Globus pallidus (tissue), 1 donor: ENCODE measurements at places on chromosomes 1 and 21.
A peak's percentile ranks its signal among the peaks of the same experiment; 100 is the strongest.

- DNase-seq, result no peak
Measured at GRCh38 chr1:40722622-40723021, 31.1 kb downstream of the NFYC start.

DNA sequence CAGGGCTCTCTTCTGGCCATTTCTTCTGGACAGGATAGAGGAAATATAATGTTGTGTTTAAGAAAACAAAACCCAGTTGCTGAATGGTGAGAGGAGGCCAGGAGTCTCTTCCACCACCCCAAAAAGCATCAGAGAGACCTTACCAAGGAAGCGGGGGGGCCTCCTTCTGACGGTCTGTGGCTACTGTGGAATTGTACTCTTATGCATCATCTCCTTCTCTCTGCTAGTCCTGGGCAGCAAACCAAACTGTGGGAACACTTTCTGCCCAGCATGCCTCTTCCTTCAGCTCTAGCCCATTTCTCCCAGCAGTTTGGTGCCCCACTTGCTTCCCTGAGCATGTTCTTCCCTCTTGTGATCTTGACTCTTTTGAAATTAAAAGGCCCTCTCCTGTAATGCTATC is 157.7 kb downstream of the HHIPL2 start:
- DNase-seq, result no peak

DNA sequence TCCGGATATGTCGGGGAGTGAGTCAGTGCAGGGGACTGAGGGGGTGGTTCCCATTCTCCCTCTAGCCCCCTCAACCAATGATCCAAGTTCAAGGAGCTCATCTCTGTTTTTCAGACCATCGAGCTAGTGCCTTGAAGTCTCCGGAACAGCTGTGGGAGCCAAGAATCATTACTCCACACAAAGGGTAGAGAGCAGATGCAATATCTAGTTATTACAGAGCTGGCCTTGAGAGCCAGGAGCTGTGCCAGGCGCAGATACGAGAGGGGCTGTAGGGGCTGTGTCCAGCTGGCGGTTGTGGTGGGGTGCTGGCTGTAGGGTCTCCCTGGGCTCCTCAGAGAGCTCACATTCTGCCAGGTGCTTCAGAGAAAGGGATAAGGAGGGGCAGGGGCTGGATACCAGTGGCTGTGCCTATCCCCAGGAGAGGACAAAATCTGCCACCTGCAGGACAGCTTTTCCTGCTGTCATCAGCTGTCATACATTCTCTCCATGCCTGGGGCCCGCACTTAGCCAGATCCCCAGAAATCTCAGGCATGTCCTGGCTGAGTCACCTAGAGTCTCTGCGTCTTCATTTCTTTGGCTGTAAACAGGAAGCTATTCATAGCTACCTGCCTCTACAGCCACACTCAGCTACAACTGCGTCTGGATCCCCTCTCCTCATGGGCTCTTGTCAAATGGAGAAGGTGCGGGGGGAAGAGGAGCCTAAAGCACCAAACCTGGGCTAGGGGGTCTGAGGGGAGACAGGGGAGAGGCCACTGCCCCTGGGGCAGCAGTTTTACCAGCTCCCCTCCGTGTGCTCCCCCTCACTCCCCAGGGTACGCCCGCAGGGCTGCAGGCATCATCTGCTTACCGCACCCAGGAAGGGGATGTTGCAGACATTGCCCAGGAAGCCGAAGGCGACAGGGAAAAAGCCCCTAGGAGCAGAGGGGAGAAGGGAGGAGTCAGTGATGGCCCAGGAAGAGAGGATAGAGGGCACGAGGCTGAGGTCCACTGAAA is 2.4 kb upstream of the KISS1 start:
- no peak for DNase-seq

- DNase-seq, result no peak
Measured at GRCh38 chr1:30340934-30341333, 382.5 kb downstream of the MATN1 start.

- no peak for DNase-seq
Measured at GRCh38 chr1:1628754-1629429, 3.1 kb upstream of the MMP23B start.

DNA sequence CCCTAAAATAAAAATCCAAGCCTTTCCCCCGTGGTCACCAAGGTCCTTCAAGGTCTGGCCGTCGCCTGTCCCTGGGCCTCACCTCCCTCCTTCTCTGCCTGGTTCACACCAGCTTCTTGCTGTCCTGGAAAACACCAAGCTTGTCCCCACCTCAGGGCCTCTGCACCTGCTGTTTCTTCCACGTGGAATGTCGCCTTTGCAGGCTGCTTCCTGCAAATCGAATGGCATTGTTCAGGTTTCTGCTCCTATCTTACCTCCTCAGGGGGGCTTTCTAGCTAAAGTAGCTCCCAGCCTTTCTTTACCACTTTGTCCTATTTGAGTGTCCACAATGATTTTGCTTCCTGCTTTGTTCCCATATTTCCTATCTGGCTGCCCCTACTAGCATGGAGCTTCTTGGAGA is 3.3 kb upstream of the CASZ1 start:
- DNase-seq, result no peak

DNA sequence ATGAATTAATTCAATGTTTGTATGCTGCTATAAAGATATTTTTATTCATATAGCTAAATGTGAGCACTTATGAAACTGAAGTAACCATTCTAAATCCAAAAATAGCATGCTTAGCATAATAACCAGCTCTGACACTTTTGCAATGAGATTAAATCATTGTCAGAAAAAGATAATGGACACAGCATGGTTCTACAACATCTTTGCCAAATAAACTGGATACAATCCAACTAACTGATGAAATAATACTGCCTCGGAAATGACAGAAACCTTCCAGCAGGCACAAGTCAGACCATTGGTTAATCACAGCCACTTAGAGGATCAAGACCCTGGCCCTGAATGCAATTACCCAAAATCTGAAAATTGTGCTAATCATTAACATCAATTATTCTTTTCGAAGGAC is 592.7 kb upstream of the ADGRL4 start:
- DNase-seq, result no peak

- DNase-seq, result no peak
Measured at GRCh38 chr21:36064085-36064460, 3.7 kb upstream of the SETD4 start.

GRCh38 chr1:107541412-107541811 is 400.6 kb downstream of the NTNG1 start:
- no peak for DNase-seq

DNA sequence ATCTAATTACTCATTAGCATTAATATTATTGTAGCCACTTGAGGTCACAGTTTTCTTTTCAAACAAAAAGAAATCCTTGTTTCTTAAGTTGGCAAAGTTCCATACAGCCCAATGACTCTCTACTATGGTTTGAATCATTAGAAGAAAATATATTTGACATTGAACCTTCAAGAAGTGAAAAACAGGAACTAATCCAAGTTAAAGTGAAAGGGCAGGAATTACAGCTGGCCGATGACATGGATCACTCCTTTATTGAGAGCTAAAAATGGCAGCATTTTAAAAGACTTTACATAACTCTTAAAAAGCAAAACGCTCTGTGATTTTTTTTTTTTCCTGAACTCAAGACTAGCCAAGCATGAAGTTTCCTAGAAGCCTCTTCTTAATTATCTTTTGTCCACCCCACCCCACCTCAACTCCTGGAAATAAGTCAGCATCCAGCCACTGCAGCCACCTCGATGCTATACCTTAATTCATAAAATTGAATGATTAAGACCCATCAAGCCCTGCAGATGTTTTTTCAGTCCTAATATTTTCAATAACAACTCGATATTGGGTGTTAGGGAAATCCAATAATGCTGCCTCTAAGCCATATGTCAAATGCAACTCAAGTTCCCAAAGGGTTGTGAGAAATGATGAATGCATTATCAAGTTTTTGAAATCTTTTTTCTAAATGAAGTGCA is 323.1 kb downstream of the HHIPL2 start:
- DNase-seq, result no peak

DNA sequence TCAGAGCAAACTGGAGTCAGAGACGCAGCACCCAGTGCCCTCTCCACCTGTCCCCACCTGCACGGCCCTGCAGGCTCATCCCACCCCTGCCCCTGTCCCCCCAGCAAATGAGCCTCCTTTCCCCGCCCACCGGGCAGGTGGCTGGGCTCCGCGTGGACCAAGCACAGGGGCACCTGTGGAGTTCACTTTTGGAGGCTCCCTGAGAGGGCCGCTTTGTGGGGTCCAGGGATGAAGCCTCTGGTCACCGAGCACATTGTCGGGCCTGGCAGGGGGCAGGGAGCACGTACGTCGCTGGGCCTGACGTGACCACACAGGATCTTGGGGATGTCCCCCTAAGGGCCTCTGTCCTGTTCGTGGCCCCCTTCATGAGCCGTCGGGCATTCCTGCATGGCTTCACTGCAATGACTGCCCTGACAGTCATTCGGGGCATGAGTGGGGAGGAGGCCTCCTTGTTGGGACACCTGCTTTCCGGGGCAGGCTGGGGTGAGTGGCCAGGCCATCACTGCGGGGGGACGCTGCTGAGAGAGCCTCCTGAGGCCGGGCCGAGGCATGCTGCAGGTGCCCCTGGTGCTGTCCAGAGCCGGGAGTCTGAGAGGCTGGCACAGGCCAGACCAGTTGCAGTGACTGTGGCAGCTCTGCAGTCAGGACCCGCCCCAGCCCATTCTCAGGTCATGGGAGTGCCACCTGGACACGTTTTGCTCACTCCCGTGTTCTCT is 19.7 kb downstream of the SLX9 start:
- no peak for DNase-seq

GRCh38 chr21:21968810-21969209 is 970.6 kb downstream of the NCAM2 start:
- no peak for DNase-seq

DNA sequence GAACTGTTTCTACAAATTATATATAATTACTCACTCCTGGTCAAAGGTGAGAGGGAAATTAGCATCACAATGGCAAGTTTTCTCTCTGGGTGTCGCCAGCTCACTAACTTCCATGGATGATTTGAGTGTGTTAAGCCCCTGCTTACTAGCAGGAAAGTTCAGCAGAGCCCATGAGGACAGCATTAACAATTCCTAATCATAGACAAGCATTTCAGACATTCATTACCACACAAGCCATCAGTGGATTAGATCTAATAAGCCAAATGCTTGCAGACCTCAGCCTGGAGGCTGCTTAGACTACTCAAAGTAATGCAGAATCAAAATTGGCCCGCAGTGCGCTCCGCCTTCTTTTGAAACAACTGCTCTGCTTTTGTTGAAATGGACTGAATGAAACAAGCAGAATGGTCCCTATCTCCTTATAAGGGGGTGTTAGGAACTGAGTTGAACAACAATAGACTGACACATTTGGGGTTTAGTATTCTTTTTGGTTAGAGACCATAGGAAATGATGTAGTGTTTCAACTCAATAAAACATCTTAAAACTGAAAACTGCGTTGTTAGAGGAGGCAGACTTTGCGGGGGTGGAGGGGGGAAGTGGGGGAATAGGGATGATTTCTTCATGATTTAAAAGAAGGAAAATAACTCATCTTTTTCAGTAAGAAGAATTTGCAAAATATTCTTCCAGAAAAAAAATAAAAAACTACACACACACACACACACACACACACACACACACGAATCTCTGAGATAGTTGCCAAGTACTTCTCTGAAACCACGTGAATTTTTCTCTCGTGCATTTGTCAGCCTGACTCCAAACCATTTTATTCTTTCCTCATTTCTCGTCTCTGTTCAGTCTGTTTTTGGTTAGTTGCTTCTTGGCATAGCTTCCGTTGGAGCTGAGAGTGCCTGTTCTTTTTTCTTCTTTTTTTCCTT is 54.6 kb downstream of the GORAB start:
- no peak for DNase-seq

DNA sequence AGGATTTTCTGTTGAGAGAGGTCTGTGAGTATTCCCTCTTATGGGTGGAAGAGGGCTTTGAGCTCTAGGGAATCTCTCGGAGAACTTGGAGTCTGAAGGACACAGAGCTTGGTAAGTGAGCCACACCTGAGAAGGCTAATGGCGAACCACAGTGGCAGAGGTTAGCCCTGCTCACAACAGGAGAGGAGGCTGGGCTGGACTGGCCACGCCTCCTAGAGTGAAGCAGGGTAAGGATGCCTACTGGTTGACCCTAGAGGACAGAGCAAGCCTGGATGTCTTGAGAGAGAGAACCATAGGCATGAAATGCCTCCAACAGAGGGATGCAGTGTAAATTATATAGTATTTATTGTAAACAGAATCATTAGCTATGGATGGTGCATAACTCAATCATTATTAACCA is 232.6 kb downstream of the PCP4 start:
- DNase-seq, result no peak

GRCh38 chr1:232805269-232806185 is at the start of gene MAP10:
Gene MAP10 (plus strand): TSS chr1:232805416. CDS start chr1:232805450, 34 bp downstream.
- peak; percentile 47 for DNase-seq

DNA sequence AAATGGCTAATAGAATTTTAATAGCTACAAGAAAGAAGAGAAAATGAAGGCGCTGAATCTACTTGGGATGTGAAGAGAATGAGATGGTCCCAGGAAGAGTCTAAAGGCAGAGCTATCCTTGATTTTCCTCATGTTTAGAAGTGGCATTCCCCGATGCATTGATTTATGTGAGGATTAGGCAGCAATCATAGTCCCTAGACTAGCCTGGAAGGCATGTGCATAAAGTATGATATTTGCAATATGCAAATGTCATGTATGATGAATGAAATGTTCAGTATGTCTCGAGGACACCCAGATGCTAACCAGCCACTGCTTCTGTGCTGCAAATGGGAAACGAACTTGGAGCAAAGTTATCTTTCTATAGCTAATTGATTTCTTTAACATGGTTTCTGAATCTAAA is 641.5 kb upstream of the PLXNA2 start:
- no peak for DNase-seq

DNA sequence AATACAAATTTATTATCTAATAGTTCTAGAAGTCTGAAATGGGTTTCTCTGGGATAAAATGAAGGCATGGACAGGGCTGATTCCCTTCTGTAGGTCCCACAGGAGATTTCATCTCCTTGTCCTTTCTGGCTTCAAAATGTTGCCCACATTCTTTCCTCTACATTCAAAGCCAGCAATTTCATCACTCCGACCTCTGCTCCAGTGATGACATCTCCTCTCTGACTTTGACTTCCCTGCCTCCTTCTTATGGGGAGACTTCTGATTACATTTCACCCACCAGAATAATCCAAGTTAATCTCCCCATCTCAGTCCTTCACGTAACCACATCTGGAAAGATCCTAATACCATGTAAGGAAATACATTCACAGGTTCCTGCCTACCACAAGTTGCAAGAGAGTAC is 358.0 kb upstream of the C1orf87 start:
- no peak for DNase-seq

DNA sequence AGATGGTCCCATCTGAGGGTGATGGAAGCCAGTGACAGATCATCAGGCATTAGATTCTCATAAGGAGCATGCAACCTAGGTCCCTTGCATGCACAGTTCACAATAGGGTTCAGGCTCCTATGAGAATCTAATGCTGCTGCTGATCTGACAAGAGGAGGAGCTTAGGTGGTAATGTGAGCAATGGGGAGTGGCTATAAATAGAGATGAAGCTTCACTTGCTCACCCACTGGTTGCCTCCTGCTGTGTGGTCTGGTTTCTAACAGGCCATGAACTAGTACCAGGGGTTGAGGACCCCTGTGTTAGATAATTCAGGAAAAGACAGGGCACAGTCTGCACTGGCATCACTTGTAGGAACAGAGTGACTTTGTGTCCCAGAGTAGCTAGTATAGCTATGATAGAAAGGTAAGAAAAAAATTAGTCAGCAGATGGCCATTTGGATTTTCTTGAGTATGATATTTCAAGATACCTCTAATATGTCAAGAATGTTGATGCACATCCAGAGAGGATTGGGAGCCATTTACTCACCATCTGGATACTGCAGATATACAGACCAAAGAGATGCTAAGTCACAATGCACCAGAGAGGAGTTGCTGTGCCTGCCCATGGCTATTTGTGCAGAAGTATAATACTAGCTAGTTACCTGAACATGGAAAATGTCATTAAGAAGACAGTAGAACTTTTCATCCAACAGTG is 53.6 kb downstream of the ADCY10 start:
- no peak for DNase-seq
